ENCODE measurements at places on chromosomes 7 and 10. TPM values are rescaled to one million over a fixed set of nuclear protein-coding genes. Genes with fewer than 3 reads are reported as not detected.
A peak's percentile ranks its signal among the peaks of the same experiment; 100 is the strongest.

- no peak overlapping the region for H3K4me3 ChIP-seq
- peak overlapping the region; percentile 66 for H3K27ac ChIP-seq
- peak; percentile 9 for DNase-seq
- peaks cover 33% of the 10 kb centered on the region for H3K36me3 ChIP-seq
- peaks cover 46% of the 10 kb centered on the region for H3K4me1 ChIP-seq
Measured at GRCh38 chr10:5895804-5896203, 5.8 kb downstream of the FBH1 start.

DNA sequence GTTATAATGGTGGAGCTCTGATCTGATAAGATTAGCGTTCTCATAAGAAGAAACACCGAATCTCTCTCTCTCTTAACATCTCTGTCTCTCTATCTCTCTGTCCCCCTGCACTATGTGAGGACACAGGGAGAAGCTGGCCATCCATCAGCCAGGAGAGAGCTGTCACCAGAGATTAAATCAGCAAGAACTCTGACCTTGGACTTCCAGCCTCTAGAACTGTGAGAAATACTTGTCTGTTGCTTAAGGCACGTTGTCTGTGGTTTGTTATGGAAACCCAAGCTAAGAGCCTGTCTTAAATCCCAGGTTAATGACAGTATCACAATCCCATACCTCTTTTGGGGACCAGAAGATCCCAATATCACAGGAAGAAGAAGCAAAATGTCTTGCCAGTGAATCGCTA lies 132.0 kb upstream of the AKR1E2 start:
- H3K4me3 ChIP-seq = no peak overlapping the region
- no peaks in the 10 kb centered on the region for H3K4me1 ChIP-seq
- no peaks in the 10 kb centered on the region for H3K36me3 ChIP-seq
- H3K27me3 ChIP-seq = peaks cover 5% of the 10 kb centered on the region
- H3K27ac ChIP-seq = no peak overlapping the region

DNA sequence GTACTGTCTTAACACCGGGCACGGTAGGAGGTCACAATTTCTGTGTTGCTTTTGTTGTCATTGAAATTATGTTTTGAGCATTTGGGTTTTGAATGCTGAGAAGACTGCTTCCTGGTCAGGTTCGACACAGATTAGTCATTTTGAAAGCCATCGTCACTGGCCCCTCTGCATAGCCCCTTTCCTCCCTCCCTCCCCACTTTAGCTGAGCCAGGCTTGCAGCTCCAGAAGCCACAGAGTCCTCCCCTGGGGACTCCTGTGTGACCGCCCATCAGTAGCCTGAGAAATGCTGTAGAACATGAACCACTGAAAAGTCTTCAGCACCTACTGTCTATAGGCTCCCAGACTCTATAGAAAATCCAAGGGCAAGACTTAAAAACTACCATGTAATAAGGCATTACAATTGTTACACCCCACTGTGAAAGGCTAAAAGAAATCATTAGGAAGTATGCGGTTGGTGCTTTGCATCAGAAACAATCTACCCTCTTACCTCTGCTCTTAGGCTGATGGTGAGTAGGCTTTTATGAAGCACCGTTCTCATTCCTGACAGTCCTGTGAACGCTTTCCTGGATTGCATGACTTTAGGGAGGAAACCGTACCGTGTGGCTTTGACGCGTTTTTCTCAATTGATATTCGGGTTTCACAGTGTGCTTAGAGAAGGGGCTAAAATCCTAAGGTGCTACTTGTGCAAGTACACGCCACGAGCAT lies 24.8 kb downstream of the JCAD start:
- no peak overlapping the region for H3K27ac ChIP-seq
- peaks cover 7% of the 10 kb centered on the region for H3K4me1 ChIP-seq
- H3K4me3 ChIP-seq = no peak overlapping the region
- no peak for DNase-seq
- peaks cover 65% of the 10 kb centered on the region for H3K27me3 ChIP-seq

DNA sequence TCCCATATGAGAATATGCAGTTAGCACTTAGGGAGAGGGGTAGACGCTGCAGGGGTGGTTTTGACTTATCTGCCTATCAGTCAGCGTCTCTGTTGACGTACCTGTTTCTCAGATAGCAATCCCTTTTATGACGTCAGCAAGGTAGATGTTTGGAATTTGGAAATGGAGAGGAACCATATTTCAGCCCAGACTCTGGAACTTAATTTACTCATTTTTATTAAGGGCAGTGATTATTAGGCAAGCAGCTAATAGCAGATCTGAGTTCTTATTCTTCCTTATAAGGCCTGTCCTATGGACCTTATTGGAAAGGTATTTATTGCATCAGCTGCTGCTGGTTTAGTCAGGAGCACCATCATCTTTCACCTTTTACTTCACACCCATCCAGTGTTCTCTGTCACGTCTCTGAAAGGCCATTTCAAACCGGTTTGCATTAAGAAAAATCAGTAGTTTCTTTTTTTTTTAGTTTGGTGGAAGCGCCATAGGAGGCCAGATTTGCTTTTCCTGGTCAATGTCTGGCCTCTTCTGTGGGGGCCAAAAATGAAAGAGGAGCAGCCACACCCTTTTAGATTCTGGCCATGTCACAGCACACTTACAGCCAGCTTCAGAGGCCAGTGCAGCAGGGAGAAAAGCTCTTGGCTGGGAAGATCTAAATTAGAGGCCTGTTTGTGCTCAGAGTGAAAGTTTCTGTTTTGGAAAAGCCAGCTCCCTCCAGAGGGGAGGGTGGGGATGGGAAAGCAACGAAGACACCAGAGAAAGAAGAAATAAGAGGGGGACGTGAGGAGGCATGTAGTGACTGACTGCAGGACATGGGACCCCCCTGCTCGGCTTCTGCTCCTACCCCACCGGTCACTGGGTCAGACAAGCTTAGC lies 146.3 kb downstream of the TCF7L2 start:
- peaks cover 16% of the 10 kb centered on the region for H3K4me1 ChIP-seq
- H3K36me3 ChIP-seq = no peaks in the 10 kb centered on the region
- no peak for DNase-seq
- H3K27ac ChIP-seq = no peak overlapping the region
- no peak overlapping the region for H3K4me3 ChIP-seq
- no peaks in the 10 kb centered on the region for H3K27me3 ChIP-seq

- peaks cover 33% of the 10 kb centered on the region for H3K36me3 ChIP-seq
- no peak overlapping the region for H3K27ac ChIP-seq
- no peaks in the 10 kb centered on the region for H3K27me3 ChIP-seq
- DNase-seq = no peak
Measured at GRCh38 chr10:114444819-114445218, 40.5 kb upstream of the AFAP1L2 start.

DNA sequence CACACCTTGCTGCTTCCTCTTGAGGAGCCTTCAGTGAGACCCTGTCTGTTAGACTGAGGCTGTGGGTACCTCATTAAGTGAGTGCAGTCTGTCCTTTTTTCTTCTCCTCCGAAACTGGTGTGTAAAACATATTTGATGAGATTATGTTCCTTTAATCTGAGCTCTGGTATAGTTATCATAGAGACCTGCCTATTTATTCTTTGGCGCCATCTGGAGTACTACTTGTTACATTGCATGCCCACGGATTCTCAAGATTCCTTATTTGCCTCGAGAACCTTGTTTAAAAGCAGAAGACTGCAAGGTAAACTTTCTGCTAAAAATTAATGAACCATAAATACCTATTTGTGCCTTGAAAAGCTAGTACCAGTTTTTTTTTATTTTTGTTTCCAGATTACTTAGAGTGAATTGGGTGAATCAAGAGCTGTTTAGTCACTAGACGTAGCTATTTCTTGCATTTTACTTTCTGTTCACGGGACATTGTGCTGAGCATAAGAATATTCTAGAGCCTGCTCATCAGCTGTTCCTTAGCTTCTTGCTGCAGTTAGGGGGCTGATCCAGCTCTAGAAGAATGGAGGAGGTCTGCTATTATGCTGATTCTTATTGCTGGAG lies 16.9 kb upstream of the STMP1 start:
- H3K27me3 ChIP-seq = no peaks in the 10 kb centered on the region
- H3K4me3 ChIP-seq = no peak overlapping the region
- no peak overlapping the region for H3K27ac ChIP-seq

SMIM30 gene
- 41.5 TPM for total RNA-seq

GPR146 gene
- total RNA-seq = 2.1 TPM

CCDC172 gene
- not detected for total RNA-seq

DNA sequence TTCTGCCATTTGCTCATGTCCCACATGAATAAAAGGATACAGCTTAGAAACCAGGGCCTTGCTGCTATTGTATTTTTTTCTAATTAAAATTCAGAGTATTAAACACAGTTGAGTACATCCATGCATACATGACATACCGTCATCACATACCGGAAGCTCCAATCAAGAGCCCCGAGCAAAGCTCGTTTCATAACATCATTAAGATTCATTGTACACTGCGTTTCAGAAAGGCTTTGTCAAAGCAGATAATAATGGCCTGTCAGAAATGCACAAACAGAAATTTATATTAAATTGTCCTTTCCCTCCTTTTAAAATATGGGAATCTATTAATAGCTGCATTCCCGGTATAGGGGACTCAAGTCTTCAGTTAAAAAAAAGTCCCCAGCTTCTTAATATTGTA lies 103.4 kb downstream of the PRTFDC1 start:
- H3K27ac ChIP-seq = no peak overlapping the region
- no peak for DNase-seq
- no peak overlapping the region for H3K4me3 ChIP-seq
- H3K27me3 ChIP-seq = peaks cover 4% of the 10 kb centered on the region
- H3K36me3 ChIP-seq = no peaks in the 10 kb centered on the region
- H3K4me1 ChIP-seq = peaks cover 8% of the 10 kb centered on the region

All from activated CD4-positive, alpha-beta memory T cell treated with anti-CD3 and anti-CD28 coated beads for 36 hours (primary cell).